ENCODE measurements at places on chromosomes 3 and 15.

- no peak for DNase-seq
Measured at GRCh38 chr15:101692801-101693598, 31.3 kb downstream of the TARS3 start.

- DNase-seq: no peak
Measured at GRCh38 chr3:176087066-176087697, 1110.1 kb downstream of the TBL1XR1 start.

- DNase-seq: peak; percentile 54
Measured at GRCh38 chr3:181105646-181106045, 116.1 kb upstream of the DNAJC19 start.

GRCh38 chr3:132180337-132180791 is 136.8 kb upstream of the ACP3 start:
- DNase-seq: peak; percentile 83

- peak; percentile 58 for DNase-seq
Measured at GRCh38 chr15:56957812-56958406, 39.5 kb downstream of the TCF12 start.

DNA sequence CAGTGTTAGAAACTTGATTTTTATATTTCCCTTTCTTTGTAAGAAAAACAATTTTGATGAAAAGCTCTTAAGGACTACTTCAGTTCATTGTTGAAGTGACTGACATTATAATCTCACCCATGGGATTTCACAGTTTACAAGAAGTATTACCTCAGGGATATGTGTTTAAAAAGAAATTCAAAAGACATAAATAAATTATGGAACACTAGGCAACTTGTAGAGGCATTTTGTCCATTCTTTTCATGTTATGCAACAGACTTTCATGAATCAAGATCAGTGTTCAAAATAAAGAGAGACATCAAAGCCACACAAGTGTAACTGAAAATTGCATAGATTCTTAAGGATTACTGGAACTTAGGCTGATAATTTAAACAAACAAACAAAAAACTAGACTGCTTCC is 196.8 kb upstream of the AGTR1 start:
- DNase-seq: no peak

DNA sequence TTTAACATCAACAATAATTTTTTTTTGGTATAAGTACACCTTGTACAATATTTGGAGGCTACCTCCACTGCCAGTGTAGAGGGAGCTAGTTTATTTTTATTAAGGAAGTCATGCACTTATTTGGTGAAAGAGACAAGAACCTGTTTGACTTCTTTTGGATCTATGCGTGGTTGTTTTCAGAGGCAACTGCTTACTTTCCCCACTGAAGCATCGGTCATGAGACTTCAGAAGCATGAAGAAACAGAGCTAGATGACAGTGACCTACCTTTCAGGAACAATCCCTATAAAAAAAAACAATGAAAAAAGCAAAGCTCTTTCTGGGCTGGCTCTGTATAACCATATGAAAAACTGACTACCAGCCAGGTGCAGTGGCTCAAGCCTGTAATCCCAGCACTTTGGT is 20.0 kb upstream of the ZNF148 start:
- DNase-seq: no peak

DNA sequence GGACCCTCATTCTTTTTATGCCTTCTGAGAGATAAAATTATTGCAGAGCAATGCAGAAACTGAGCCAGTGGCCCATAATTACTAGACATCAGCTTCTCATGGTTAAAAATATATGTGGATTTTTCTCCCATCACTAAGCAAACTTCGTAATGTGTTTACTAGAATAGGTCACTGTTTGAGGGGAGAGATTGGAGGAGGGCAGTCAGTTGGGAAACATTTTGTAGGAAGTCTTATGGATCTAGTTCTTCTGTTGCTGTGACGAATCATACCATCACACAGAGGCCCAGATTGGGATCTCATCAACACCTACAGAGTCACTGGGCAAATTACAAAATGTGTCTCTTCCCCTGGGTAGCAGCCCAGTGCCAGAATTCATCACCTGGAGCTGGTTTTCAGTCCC is 81.4 kb downstream of the PDE8A start:
- DNase-seq: no peak

DNA sequence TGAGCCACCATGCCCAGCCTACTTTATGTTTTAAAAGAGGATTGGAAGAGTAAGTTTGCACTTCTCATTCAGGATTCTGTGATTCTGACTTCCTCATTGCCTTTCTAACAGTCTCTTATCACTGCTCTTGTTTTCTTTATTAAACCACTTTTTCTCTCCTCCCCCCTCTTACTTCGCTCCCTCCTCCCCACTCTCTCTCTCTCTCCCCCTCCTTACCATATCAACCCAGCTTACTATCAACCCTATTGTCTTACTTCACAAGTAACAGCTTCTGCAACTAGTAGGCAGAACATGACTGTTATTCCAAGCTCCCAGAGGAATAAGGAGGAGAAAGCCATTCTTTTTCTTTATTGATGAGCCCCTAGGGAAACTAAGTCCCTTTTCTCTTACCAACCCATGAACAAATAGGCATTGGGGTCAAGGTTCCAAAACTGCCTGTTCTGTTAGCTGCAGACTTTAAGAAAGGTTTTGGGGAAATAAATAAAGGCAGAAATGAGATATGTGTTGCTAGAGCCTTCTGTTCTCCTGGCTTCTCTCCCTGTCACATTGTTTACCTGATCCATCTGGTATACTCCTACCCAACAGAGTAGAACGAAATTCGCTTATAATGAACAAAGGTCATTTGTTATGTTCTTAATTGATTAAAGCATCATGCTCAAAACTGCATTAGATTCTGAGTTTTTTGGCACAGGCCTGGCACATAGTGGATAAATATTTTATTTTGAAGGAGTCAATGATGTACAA is 56.4 kb upstream of the RASGRP1 start:
- DNase-seq: no peak

- DNase-seq: peak; percentile 29
Measured at GRCh38 chr3:146577662-146578061, 27.5 kb downstream of the PLSCR5 start.
